ENCODE measurements at places on chromosomes 12 and 14. TPM values are rescaled to one million over a fixed set of nuclear protein-coding genes. Genes with fewer than 3 reads are reported as not detected.

The PPM1A gene
- total RNA-seq, result 58.2 TPM

The SLC25A21 gene
- total RNA-seq, result not detected

The ESR2 gene
- total RNA-seq, result 0.32 TPM

The SLC38A6 gene
- total RNA-seq, result 20.1 TPM

The KLRD1 gene
- 3.3 TPM for total RNA-seq

The OR4E2 gene
- total RNA-seq, result not detected

The FAM181A gene
- not detected for total RNA-seq

The OR10P1 gene
- total RNA-seq, result not detected

The TAS2R9 gene
- total RNA-seq, result not detected

The IL22 gene
- not detected for total RNA-seq

The SETD3 gene
- total RNA-seq, result 61.5 TPM

The CHST11 gene
- 15.4 TPM for total RNA-seq

The PLBD1 gene
- 35.7 TPM for total RNA-seq

The SAMD15 gene
- 1.5 TPM for total RNA-seq

The IFNG-AS1 gene
- not detected for total RNA-seq

The DHRS2 gene
- not detected for total RNA-seq

The TPH2 gene
- not detected for total RNA-seq

The RPS6KA5 gene
- total RNA-seq, result 3.2 TPM

The LTBP2 gene
- 58.2 TPM for total RNA-seq

The GDF3 gene
- 0.26 TPM for total RNA-seq

The SRSF5 gene
- total RNA-seq, result 288 TPM

The ITPR2 gene
- total RNA-seq, result 71.3 TPM

The POLE2 gene
- 0.96 TPM for total RNA-seq
